ENCODE measurements at places on chromosomes 3 and 15. TPM values are rescaled to one million over a fixed set of nuclear protein-coding genes. Genes with fewer than 3 reads are reported as not detected.

P2RY13 gene
- not detected for total RNA-seq

- no peak for DNase-seq
These were observed 9.3 kb upstream of the ISLR2 start for GRCh38 chr15:74121039-74121438.

GRCh38 chr3:134325061-134325705 is 49.1 kb downstream of the AMOTL2 start:
- DNase-seq: no peak

DNA sequence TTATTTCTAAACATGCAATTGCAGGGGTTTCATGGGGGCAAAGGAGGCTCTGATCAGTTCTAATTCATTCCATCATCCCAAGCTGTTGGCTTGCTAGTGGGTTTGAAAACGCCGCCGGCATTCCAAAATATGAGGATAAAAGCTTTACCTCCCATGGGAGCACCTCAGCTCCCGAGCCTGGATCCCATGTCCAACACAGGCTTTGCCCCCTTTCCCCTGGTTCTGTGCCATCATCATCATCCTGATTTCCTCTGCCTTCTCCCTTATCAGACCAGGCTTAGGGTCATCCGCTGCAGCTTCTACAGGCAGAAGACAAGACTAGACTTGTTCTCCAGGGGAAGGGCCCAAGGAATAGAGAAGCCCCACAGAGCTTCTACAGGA is 25.4 kb downstream of the SH3BP5 start:
- no peak for DNase-seq

DNA sequence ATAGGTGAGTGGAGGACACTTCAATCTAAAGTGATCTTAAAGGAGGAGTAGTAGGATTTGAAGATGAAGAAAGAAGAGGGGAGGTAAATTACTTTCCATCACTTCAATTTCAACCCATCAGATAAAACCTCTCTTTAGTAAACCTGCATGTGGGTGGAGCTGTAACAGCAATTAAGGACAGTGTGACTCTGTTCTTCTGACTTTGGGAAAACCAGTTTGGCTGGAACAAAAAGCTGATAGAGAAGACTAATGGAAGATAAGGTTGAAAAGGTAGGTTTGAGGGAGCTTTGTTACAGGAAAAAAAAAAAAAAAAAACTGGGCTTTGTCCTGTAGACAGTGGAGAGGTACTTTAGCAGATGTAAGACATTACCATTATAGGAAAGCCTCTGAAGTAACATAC is 4.5 kb upstream of the GSK3B start:
- peak; percentile 47 for DNase-seq

DNA sequence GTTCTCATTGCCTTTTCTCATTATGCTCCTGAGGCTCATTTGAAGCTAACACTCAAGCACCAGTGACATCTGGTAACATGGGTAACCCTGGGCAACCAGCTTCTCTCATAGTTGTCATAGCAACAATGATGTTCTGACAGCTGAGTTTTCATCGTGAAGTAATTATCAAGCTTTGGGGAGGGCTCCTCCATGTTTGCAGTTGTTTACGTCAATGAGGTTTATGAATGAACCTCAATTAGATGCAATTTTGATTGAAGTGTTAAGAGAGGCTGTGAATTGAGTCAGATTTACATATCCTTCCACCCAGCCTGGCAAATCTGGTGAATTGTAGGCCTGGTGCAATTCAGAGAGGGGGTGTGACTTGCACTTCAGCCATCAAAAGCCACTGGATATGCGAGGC is 119.3 kb upstream of the CHD2 start:
- DNase-seq: no peak

- no peak for DNase-seq
These were observed 109.9 kb downstream of the PDCD6IP start for GRCh38 chr3:33908250-33908851.

DNA sequence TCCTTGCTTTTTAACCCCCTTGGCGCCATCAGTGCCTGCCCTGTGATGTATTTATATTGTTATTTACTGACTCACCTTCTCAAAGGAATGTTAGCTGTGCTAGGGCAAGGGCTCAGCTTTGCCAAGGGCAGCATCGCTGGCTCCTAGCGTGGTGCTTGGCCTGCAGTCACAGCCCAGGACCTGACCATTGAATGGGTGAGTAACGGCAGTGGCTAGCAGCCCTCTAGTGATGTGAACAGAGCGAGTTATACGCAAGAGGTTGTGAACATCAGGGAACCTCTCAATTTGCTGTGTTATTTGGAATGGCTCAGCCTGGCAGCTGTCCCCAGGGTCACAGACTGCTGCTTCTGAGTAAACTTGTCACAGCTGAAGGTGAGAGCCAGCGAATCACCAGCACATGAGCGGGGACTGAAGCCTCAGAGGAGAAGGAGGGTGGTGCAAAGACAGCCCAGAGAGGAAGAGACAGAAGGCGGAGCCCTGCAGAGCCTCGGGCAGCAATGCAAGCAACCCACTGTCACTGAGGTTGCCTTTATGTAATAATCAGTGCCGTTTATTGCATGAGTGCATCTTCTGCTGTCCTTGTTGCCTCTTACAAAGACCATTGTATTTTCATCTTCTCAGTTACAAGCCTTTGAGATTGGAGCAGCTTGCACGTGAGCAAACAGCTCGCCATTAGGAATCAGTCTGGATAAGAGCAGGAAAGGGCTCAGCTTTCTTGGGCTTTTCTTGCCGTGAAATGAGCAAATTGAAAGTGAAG is 158.3 kb downstream of the SLCO3A1 start:
- peak; percentile 33 for DNase-seq
